ENCODE measurements at places on chromosomes 3 and 15.

DNA sequence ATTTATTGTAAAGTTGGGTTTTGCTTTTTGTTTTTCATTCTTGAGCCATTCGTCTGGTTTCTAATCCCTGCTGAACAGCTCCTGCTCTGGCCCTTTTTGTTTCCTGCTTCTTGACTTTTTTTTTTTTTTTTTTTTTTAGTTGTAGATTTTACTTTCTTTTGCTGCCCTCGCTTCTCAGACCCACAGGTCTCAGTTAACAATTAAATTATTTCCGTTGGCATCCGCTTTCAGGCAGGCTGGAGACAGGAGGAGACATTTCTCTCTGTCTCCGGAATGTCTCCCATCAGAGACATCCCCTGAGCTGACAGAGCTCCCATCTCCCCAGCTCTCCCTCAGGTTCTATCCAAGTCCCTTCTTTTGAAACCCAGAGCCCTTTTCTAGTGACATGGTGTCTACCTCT is 68.6 kb downstream of the SLC6A6 start:
- no peak for DNase-seq

- DNase-seq: no peak
Measured at GRCh38 chr3:87625876-87626275, 349.5 kb upstream of the POU1F1 start.

DNA sequence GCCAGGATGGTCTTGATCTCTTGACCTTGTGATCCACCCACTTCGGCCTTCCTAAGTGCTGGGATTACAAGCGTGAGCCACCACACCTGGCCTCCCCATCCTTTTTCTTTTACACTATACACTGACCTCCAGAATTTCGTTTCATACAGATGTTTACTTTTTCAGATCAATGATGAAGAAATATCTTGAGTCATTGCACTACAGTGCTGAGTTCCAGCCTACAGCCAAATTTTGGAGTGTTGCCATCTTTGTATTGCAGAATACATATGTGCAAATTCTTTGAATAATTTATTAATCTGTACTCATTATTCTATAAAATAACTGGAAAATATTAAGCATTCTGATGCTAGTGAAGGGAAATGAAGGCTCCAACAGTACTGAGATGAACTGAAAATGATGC is 12.5 kb downstream of the ZPLD1 start:
- no peak for DNase-seq

- DNase-seq: no peak
Measured at GRCh38 chr3:33067484-33067883, 29.5 kb downstream of the GLB1 start.
